ENCODE measurements at places on chromosomes 6 and 20. TPM values are rescaled to one million over a fixed set of nuclear protein-coding genes. Genes with fewer than 3 reads are reported as not detected.

DNA sequence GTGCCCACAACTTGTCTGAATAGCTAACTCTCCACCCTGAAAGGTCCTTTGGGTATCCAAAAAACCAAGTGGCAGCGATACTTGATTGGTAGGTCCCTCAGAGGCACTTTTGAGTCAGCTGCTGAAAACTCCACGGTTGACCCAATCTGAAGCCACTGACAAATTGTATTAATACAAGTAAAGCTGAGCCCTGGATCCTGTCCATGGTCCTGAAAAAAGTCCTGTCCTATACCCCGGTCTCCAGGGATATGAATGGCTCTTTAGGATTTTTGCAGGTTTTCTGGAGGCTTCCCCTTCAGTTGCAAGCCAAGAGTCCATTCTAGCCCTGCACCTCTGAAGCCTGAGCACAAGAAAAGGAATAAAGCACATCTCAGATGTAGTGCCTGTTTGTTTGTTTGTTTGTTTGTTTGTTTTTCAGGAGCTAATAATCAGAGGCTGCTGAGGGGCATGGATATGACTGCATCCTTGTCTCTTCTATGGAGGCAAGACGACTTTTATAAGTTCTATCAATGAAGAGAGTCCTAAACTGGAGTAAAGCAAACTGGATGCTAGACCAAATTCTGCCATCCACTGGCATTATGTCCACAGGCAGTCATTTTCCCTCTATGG lies 1.7 kb upstream of the SLC12A5 start:
- DNase-seq: peak; percentile 53

DNA sequence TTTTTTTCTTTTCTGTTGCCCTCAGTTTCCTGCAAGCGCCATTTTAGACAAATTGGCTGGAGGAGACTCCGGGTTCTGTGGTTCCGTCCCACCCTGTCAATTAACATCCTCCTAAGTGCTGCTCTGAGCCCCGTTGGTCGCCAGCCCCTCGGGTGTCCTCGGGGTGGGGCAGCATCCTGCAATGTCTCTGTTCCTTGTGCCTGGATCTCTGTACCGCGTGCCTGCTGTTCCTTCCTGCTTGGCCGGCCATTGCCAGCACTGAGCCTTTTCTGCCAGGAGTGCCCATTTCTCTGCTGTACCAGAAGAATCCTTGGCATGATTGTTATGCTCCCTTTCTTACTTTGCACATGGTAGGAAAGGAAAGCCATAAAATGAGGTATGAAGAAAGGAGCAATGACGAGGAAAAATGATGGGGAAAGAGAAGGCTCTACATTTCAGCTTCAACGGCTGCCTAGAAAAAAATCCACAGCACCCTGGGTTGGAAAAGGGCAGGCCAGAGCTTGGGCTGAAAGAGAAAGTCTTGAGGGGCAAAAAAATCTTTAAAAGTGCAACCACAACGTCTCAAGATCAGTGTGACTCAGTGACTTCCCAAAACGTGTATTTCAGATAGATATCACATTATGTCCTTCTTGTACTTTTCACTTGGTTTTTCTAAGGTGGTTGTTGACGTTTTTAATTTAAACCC lies 256.7 kb downstream of the CLIC5 start:
- no peak for DNase-seq

The CFAP206 gene
- 0.26 TPM for total RNA-seq

The LAMP5 gene
- not detected for total RNA-seq

The CAGE1 gene
- not detected for total RNA-seq

The SLA2 gene
- 0.05 TPM for total RNA-seq
